Left lung (tissue), 14 donors: ENCODE measurements at places on chromosomes 7 and 10. TPM values are rescaled to one million over a fixed set of nuclear protein-coding genes. Genes with fewer than 3 reads are reported as not detected.

GRCh38 chr7:76220185-76221057, 18.7 kb downstream of the SRRM3 start:
- DNase-seq: peak; percentile 33

DNA sequence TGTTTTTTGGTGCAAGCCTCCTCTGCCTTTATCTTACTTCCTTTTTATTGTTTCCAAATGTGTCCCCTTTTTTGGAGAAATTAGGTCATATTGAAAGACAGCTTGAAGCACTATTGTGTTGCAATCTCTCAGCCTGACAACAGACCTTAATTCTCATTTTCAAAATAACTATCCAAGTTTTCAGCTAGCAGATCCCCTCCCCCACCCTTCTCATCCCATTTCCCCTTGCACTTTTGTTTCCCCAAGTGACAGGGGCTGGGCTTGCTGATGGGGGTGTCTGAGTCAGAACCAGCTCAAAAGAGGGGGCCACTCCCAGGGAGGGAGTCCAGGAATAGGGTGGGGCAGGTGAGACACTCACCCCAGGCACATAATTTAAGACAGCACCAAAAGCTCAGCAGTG, 75.3 kb downstream of the MKI67 start:
- no peak for DNase-seq

- DNase-seq: no peak
These were observed 10.1 kb downstream of the NUDT1 start for GRCh38 chr7:2251841-2252771.

DNA sequence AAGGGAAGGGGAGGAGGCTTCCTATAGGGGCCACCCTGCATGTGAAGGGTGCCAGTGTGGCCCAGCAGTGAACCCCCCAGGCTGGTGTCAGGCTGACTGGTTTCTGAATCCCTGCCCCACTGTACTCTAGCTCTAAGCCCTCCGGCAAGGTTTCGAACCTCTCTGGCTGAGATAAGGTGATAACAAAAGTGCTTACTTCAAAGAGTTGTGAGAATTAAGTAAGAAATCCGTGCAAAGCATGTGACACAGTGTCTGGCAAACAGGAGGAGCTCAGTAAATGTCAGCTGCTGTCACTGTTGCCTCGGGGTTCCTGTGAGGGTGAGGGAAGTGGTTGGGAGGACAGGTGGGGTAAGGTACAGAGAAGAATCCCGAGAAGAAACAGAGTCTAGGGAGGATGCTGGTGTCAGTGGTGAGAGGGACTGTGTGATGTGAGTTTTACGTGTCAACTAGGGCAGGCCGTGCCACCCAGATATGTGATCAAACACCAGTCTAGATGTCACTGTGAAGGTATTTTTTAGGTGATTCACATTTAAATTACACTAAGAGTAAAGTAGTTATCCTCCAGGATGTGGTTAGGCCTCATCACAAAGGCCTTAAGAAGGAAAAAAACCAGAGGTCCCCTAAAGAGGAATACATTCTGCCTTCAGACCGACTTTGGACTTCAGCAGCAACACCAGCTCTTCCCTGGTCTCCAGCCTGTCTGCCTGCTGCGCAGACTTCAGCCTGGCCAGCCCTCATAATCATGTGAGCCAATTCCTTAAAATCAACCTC, 64.4 kb downstream of the BPGM start:
- no peak for DNase-seq

DNA sequence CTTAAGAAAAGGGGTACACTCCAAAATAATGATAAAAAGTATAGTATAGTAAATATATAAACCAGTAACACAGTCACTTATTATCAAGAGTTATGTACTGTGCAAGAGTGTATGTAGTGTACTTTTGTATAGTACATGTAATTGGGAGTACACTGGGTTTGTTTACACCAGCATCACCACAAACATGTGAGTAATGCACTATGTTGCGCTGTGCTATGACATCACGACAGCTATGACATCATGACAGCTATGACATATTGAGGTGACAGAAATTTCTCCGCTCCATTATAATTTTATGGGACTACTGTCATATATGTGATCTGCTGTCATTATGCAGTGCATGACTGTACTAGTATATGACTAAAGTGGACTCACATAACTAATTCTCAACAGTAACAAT, 84.6 kb downstream of the KMT2C start:
- DNase-seq: no peak

DNA sequence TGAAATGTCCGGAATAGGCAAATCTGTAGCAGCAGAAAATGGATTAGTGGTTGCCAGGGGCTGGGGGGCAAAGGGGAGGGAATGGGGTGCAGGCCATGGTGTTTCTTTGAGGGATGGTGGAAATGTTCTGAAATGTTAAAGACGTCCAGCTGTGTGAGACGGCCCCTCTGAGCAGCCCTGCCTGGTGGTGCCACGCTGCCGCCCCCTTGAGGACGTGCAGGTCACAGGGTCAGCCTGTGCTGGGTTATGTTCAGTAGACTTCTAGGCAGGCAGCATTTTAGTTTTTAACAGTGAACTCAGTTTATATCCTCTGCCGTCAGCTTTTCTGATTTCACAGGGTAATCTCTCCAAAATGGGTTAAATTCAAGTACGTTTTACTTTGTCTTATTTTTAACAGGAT, 9.4 kb downstream of the NUB1 start:
- DNase-seq: no peak

GRCh38 chr7:137965942-137966640, 35.8 kb downstream of the CREB3L2 start:
- DNase-seq: no peak

DNA sequence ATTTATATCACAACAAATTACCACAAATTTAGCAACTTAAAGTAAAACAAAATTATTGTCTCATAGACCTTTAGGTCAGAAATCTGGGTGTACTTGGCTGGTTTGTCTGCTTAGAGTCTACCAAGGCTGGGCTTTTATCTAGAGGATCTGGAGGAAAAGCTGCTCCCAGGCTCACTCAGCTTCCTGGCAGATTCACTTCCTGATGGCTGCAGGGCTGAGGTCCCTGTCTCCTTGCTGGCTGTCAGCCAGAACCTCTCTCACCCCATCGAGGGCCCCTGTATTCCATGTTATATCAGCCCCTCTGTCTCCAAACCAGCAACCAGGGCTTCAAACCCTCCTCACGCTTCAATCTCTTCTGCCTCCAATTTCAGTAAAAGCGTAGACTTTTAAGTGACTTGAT, 734.9 kb downstream of the NRG3 start:
- no peak for DNase-seq

GRCh38 chr7:130432886-130433285, 7.9 kb downstream of the CEP41 start:
- DNase-seq: no peak

- DNase-seq: no peak
These were observed 793.0 kb upstream of the IGFBP3 start for GRCh38 chr7:46713868-46714596.

DNA sequence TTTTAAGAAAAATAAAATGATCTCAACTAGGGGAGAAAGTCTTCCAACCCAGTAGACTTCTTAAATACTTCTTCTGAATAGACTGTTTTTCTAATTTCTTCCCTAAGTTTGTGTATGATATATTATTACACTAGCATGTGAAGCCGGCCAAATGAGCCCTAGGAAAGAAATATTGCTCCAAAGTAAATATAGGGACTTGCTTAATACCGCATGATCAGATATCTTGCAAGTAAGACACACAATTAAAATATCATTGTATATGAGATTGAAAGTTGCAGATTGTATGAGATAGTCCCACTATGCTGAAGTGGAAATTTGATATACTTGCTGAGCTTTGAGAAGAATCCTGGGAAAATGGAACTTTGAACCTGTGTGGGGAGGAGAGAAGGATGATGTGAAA, 225.7 kb downstream of the BAMBI start:
- no peak for DNase-seq

DNA sequence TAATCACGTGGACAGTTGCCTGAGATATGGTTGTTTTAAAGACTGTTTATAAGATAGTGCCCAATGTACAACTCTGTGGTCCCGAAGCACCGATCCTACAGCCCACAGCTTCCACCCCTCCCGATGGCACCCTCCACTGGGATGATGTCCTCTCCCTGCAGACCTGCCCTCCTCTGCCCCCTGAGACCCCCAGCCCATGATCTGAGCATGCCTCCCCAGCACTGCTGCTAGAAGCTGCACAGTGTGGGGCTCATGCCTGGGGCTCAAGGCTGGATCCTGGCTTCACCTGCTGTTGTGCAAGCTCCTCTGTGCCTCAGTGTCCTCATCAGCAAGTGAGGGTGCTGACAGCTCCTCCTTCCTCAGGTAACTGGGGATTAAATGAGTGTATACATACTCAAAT, 254.7 kb upstream of the MKI67 start:
- no peak for DNase-seq

DNA sequence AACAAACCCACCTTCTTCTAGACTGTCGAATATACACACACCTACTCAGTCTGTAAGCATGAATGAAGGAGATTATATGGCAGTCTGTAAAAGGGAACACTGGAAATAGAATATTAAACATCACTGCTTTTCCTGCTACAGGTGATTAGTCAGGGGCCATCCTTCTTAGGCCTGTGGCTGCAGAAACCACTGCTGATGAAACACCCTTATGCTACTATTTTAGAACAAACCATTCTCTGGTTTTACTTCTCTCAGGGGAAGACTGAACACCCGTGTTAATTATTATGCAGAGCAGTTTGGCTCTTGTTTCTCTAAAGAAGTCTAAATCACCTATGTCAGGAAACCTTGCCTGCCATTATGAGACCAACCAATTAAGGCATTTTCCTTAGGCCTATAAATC, 351.1 kb upstream of the KLF6 start:
- DNase-seq: no peak

DNA sequence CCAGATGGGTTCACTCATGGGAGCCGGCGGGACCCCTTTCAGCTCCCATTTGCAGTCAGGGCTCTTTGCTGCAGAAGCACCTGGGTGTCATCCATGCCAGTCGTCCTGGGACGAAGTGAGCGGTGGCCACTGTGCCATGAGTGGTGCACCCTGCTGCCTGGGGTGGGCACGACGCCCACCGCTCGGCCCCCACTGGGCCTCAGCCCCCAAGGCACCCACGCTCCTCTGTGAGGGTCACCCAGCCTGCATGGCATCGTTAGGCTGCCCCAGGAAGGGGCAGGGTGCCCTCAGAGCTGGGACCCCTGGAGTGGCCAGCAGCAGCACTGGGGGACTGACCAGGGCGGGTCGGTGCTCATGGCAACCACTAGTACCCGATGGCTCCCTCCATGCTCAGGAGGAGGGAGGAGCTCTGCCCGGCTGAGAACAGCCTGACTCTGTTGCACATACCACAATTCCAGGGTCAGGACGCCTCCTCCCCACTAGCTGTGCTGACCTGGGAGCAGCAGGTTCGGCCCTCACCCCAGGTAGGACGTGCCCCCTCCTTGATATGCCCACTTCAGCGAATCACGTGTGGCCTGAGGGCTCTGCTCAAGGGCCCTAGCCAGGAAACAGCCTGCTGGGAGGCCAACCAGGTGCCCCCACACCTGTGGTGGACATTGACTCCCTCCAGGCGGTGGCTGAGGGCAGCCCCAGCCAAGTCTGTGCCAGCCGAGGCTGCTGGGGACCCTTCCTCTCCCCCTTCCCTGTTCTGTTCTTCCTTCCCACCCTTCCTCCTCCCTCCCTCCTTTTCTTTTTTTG, 28.5 kb upstream of the CFAP46 start:
- DNase-seq: peak; percentile 36

DNA sequence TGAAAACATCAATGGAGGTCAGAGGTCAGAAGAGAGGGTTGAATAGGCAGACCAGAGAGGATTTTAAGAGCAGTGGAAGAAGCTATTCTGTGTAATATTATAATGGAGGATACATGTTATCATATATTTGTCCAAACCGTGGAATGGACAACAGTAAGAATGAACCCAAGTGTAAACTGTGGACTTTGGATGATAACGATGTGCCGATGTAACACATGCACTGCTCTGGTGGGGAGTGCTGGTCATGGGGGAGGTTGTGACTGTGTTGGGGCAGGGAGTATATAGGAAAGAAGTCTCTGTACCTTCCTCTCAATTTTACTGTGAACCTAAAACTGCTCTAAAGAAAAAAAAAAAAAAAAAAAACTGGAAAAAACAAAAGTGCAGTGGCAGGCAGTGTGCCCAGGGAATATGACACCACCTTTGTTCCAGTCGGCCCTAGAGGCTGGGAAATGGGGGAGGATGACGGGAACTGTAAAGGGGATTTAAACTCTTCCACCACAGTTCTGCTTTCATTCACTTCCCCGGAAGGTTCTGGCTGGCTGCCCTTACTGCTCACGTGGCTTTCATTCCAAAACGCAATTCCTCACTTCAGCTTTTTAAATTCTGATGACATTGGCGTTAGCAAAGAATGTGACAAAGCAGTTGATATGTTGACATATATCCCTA, 113.7 kb upstream of the ANKRD1 start:
- no peak for DNase-seq

- DNase-seq: no peak
These were observed 102.1 kb downstream of the AUTS2 start for GRCh38 chr7:69700331-69700730.

GRCh38 chr10:75755528-75755927, 324.1 kb downstream of the LRMDA start:
- no peak for DNase-seq

- DNase-seq: no peak
These were observed 91.0 kb downstream of the ADCY1 start for GRCh38 chr7:45665172-45665571.

DNA sequence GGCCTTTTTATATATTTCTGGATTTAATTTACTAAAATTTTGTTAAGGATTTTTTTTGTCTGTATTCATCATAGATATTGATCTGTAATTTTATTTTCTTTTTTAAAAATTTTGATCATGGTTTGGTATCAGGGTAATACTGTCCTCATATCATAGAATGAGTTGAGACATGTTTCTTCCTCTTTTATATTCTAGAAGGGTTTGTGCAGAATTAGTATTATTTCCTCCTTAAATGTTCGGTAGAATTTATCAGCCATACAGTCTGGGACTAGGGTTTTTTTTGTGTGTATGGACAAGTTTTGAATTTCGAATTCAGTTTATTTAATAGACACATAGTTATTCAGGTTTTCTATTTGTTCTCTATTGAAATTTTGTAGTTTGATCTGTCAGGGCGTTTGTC, 54.0 kb downstream of the SHOC2 start:
- no peak for DNase-seq

DNA sequence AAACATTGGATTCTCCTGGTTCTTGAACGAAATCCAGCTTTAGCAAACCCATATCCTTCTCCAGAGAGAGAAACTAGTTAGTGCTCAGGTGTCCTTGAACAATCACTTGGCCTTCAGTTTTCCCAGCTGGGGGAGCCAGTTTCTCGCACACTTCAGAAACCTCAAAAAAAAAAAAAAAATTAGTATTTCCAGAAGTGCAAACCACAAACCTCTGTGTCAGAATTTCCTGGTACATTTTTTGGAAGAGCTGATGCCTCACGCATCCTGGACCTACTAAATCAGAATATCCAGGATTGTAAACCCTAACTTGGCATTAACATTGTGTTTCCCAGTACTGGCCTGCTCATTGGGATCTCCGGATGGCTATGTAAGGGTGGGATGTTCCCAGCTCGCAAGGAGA, 143.4 kb upstream of the EGR2 start:
- no peak for DNase-seq

Gene CD36
- polyA plus RNA-seq: 132 TPM

Gene TAS2R3
- 2.2 TPM for polyA plus RNA-seq

Gene MAGI2
- 8.2 TPM for polyA plus RNA-seq

Gene FAM25G
- not detected for polyA plus RNA-seq

Gene MACROH2A2
- polyA plus RNA-seq: 69.4 TPM

Gene ASB15
- not detected for polyA plus RNA-seq

Gene PAPOLB
- 0.08 TPM for polyA plus RNA-seq

Gene UTF1
- not detected for polyA plus RNA-seq

Gene IL2RA
- 0.30 TPM for polyA plus RNA-seq

Gene SNX13
- 36.1 TPM for polyA plus RNA-seq
